Cardiac fibroblast (primary cell): ENCODE measurements at places on chromosomes 2 and 18.
A peak's percentile ranks its signal among the peaks of the same experiment; 100 is the strongest.

DNA sequence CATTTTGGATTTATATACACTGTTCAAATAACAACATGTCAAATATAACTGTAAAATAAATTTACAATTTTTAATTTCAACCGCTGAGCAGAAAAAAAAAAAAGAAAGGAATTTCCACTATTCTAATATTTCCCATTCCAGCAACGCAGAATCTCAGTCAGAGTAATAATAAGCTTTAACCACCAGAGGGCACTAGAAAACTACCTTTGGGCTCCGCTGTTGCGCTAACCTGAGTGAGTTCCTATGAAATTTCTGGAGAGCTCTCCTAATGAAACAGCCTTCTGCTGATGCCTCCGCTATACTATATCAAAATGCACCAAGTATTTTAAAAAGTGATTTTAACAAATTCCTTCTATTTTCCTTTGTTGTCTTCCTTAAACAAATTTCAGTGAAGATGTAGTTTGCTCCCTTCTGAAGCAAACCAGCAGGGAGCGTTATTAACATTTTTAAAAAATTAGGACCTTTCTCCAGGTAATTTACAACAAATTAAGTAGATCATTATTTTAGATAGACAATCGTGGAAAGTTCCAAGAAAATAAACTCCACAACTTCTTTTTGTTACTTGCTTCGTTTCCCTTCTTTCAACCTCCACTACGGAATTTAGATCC, 23.0 kb downstream of the ERMN start:
- peak; percentile 73 for DNase-seq

DNA sequence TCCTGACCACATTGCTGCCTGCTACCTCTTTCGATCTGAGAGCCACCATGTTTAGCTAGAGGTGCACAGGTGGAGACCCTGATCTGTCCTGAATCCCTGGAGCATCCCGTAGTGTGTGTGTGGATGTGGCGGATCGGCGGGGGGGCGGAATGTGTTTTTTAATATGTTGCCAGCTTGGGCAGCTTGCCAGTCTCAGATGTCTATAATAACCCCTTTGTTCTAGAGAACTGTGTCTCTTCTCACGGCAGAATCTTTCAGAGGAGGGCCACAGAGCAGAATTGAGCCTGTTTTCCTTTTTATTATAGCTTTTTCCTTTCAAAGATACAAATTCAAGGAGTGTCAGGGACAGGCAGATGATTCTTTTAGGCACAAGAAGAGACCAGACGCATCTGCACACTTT, 934.1 kb upstream of the KLHL29 start:
- no peak for DNase-seq

DNA sequence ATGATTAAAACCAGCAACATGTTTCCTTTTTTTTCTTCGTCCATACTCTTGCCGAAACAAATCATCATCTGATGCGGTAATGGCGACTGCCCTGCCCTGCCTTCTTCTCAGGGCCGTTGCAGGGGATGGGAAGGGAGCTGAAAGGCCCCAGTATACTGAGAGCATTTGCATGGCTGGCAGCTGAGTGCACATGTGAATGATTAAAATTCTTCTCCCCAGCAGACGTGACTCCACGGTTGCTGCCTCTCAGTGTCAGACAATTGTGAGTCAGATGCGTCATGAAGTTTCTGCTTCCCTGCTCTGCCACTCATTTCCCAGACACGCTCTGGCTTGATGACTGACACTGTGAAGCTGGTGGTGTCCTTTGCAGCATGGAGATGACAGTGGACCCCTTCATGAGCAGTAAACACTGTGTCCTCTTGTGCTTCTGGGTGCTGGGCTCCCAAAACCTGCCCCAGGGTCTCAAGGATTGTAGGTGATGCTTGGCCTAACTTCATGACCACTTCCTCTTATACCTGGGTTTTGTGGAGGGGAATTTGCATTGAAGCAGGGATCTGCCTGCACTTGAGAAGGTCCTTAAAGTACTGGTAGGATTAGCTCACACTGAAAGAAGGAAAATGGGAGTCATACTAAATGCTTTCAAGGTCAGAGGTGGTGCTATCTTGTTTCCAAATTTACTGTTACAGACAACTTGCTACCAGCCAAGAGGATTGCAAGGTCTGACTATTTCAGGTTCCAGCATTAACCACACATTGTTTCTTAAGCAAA, 222.5 kb upstream of the COPS8 start:
- DNase-seq: peak; percentile 57

GRCh38 chr2:166773308-166773949, 114.9 kb upstream of the XIRP2 start:
- DNase-seq: no peak

DNA sequence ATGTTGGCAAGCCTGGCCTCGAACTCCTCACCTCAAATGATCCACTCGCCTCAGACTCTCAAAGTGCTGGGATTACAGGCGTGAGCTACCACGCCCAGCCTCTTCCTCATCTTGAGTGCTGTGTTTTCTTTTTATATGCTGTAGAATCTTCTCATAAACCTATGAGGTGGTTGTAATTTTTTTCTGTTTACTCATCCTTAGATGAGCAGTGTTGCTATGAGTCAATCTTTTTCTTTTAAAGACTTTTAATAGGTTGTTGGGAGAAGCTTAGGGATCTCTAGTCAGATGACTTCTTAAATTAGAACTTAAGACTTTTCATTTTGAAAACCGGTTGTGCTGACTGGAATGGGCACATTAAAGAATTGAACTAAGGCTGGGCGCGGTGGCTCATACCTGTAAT, 8.7 kb upstream of the AAK1 start:
- DNase-seq: peak; percentile 33

DNA sequence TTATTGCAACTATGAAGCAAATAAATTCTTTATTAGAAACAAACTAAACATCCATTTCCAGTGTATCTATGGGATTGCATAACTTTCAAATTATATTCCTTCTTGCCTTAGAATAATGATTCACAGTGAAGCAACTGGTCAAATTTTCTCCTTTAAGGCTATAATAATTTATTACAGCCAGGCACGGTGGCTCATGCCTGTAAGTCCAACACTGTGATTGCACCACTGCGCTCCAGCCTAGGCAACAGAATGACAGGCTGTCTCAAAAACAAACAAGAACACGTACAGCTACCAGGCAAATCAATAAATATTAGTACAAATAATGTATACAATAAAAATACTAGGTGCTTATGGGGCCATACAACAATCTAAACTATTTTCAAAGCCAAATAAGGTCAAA, 1416.2 kb downstream of the LRP1B start:
- DNase-seq: no peak

- peak; percentile 91 for DNase-seq
Observed at GRCh38 chr2:61763605-61764034, 90.2 kb downstream of the FAM161A start.

- peak; percentile 91 for DNase-seq
Observed at GRCh38 chr18:8701546-8702118, 3.7 kb upstream of the MTCL1 start.

DNA sequence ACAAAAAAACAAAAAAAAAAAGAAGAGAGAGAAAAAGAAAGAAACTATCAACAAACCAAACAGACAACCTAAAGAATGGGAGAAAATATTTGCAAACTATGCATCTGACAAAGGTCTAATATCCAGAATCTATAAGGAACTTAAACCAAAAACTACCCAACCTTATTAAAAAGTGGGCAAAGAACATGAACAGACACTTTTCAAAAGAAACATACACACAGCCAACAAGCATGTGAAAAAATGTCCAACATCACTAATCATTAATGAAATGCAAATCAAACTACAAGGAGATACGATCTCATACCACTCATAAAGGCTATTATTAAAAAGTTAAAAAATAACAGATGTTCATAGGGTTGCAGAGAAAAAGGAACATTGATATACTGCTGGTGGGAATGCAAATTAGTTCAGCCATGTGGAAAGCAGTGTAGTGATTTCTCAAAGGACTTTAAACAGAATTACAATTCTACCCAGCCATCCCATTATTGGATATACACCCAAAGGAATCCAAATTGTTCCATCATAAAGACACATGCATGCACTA, 7.2 kb upstream of the POLE4 start:
- no peak for DNase-seq

GRCh38 chr2:86382108-86382507, 44.7 kb upstream of the REEP1 start:
- no peak for DNase-seq

DNA sequence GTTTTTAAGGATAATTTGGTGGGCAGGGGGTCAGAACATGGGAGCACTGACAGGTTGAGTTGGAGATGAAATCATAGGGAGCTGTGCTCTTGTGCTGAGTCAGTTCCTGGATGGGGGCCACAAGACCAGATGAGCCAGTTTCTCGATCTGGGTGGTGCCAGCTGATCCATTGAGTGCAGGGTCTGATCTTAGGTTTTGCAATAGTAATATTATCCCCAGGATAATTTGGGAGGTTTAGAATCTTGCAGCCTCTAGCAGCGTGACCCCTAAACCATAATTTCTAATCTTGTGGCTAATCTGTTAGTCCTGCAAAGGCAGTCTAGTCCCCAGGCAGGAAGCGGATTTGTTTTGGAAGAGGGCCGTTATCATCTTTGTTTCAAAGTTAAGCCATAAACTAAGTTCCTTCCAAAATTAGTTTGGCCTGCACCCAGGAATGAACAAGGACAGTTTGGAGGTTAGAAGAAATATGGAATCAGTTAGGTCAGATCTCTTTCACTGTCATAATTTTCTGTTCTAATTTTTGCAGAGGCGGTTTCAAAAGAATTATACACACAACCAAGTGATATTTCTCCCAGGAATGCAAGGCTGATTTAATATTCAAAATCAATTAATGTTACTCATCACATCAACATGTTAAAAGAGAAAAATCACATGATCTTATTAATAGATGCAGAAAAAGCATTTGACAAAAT, 23.0 kb downstream of the DBI start:
- peak; percentile 65 for DNase-seq

DNA sequence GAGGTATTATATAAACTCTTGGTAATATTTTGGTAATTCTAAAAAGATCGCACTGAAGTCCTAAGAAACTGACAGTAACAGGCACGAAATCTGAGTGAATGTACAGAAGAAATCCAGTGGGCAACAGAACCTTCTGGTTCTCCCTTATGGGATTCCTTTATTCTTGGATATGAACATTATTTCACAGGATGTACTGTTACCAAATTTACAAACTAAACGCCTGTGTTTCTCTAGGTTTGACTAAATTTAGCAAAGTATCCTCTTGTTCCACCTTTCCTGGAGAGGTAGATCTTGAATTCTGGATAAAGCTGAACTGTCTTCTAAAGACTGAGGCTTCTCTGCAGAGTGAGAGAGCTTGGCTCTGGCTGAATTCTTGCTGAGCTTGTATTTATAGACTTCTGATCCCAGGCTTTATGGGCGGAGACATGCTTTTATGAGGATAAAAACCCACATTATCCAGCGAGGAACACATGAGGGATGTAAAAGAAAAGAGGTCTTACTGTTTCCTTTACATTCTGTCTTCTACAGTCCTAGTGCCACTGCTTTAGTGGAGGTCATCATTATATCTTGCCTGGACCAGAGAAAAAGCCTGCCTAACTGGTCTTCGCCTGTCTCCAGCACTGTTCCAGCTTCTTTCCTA, 220.8 kb downstream of the CDH2 start:
- no peak for DNase-seq

DNA sequence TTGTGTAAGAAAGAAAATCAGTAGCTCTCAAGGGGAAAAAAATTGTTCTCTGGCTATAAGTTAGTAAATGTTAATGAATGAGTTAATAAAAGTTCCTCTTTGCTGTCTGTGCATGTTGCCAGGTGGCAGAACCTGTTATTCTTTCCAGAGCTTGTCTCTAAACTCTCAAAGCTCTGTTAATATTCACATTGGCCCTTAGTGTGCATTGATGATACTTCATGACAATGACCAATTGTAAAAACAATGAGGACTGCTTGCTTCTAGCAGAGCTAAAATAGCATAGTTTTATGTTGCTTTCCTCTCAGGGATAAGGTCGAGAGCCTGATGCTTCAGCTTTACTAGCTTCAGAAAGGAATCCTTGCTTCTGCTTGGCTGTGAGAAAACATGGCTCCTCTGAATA, 91.5 kb downstream of the RAD51AP2 start:
- no peak for DNase-seq

DNA sequence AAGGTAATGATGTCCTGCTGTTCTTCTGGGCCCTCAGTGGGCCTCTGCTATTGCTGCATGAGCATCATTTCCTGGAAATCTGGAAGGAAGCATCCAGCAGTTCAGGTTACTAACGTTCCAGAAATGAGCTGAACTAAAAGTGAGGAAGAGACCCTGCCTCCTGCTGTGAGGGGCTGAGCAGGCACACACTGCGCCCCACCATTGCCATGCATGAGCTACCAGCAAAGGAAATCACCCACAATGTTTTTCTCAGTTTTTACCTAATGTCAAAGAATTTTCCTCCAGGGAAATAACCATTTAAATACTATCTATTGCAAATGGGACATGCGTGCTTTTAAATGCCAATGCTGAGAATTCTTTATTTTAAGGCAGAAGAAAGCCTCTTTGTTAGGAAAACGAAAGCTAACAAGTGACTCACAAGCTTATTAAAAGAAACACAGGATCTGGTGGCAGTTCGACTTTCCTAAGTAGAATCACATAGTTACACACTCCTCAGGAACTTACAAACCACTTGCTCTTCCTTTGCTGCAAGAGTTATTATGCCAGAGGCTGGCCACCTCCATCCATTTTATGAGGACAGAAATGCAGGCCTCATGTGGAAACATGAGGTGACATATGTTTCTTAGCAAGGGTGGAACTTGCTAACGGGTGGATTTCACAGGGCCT, 152.6 kb upstream of the TTC39C start:
- peak; percentile 77 for DNase-seq

DNA sequence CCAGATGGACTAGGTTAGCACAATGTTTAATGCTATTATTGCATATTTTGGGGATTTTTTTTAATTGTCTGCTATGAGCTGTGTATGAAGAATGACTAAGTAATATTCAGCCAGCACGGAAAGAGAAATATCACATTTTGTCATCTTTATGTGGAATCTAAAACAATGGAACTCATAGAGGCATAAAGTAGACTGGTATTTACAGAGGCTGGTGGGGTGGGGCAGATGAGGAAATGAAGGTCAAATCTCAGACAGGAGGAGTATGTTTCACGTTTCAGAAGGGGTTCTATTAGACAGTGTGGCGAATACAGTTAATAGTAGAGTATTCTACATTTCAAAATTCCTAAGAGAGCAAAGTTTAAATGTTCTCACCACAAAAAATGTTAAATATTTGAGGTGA, 4.7 kb downstream of the CDH19 start:
- DNase-seq: peak; percentile 84

DNA sequence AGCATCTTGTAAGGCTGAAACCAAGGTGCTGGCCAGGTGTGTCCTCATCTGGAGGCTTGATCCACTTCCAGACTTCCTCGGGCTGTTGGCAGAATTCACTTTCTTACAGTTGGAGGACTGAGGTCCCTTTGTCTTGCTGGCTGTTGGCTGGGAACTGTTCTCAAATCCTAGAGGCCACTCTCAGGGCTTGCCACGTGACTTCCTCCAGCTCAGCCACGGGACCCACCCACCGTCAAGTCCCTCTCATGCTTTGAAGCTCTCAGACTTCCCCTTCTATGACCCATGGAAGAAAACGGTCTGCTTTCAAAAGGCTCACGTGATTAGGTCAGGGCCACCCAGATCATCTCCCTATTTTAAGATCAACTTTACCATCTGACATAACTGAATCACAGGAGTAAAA, 77.1 kb downstream of the SMAD4 start:
- DNase-seq: no peak
